GM13976 (cell line): ENCODE measurements at places on chromosomes 5 and 9.

GRCh38 chr9:101593345-101593744 is 1.4 kb downstream of the PPP3R2 start:
- no peak for DNase-seq

GRCh38 chr9:128683340-128684064 is 5.5 kb upstream of the SET start:
- DNase-seq, result peak; percentile 49

GRCh38 chr9:94076557-94076956 is 7.7 kb upstream of the PTPDC1 start:
- DNase-seq, result no peak

- no peak for DNase-seq
These were observed 28.1 kb downstream of the CAMSAP1 start for GRCh38 chr9:135879237-135879601.

DNA sequence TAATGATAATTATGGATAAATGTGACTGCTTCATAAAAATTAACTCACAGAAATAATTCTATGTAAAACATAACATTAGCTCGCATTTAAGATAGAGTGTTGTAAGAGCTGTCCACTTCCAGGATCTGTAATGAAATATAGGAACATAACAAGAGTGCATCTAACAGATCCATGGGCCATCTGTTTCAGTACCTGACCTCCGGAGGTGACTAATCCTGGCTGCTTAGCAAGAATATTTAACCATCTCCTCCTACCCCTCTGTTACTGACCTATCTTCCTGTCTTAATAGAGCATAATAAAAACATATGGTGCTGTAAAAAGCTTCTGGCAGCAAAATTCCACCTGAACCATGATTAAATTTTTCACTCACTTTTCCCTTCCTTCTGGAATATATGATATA is 7.1 kb downstream of the PLCXD3 start:
- DNase-seq, result no peak

DNA sequence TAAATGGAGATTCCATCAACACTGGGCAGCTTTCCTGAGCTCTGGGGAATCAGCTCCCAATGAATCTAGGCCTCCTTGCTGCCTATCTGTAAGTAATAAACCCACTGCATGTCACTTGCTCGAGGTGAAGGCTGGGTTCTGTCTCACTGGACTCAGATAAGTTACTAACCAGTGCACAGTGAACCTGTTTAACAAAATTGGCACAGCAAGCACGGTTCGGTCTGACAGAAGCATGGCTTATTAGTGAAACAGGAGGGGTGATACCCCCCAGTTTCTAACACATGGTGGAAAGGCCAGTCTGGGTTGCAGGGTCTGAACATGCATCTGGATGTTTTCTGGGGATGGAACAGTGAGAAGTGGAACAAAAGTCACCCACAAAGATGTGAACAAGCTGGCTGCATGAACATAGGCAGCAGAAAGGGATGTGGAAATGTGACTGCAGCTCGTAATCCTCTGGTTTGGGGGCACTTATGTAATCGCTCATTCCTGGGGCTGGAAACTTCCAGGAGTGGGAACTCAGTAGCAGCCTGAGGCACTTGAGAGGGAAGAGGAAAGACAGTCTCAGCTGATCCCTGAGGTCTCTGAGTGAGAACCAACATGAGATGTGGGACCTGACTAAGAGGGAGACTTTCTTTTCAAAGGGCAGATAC is 37.7 kb downstream of the UGT3A2 start:
- DNase-seq, result no peak

DNA sequence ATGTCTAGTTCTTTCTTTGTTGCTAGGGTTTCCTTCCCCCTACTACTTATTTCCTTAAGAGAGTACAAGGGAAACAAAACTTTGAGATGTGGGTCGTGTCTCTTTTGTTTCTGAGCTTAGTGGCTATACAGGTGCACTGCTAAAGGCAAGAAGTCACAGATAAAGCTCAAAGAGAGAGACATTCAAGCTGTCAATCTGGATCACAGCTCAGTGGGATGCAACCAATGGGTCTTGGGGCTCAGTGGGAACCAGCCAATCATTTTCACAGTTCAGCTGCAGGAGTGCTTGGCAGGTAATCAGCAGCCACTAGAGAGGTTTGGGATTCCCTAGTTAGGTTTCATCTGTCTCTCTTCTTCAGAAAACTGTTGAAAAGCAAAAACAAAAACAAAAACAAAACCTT is 135.4 kb upstream of the SGCD start:
- no peak for DNase-seq

- DNase-seq, result no peak
These were observed 16.6 kb upstream of the PCDHB2 start for GRCh38 chr5:141077826-141078225.

GRCh38 chr5:127295454-127295853 is 4.9 kb downstream of the MEGF10 start:
- no peak for DNase-seq

DNA sequence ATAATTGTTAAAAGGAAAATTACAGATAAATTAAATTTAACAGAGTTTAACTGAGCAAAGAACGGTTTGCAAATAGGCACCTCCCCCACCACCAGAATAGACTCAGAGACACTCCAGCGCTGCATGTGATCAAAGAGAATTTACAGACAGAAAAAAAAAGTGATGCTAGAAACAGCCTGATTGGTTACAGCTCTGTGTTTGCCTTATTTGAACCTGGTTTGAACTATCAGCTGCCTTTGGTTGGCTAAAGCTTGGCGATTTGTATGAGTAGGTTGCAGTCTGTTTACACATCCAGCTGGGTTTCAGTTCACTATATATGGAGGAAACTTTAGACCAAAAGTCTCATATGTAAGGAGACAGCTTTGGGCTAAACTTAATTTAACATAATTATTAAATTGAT is 249.1 kb downstream of the ENC1 start:
- no peak for DNase-seq

DNA sequence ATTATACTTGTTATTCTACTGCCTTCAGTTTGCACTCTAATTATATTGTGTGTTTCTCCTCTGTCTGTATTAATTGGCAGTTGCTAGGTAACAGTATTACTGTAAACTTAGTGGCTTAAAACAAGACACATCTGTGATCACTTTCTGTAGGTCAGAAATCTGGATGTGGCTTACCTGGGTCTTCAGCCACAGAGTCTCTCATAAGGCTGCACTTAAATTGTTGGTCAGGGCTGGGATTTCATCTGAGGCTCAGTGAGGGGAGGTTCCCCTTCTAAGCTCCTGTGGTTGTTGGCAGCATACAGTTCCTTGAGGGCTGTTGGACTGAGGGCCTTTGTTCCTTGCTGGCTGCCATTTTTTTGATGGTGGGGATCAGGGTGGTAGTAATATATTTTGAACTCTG is 68.8 kb downstream of the SLC44A1 start:
- no peak for DNase-seq

- DNase-seq, result no peak
These were observed 311.4 kb downstream of the TLE4 start for GRCh38 chr9:79883073-79883645.

DNA sequence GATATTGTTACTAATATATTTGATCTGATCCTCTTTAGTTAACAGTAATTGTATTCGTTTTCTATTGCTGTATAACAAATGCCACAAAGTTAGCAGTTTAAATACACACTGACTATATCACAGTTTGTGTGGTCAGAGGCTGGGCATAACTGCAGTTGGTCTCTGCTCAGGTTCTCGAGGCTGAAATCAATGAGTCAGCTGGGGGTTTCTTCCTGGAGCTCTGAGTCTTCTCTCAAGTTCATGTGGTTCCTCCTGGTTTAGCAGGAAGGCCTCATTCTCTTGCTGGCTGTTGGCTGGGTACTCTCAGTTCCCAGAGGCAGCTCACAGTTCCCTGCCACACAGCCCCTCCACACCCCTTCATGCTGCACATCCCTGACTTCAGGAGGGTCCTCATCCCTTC is 20.7 kb downstream of the COL23A1 start:
- no peak for DNase-seq

DNA sequence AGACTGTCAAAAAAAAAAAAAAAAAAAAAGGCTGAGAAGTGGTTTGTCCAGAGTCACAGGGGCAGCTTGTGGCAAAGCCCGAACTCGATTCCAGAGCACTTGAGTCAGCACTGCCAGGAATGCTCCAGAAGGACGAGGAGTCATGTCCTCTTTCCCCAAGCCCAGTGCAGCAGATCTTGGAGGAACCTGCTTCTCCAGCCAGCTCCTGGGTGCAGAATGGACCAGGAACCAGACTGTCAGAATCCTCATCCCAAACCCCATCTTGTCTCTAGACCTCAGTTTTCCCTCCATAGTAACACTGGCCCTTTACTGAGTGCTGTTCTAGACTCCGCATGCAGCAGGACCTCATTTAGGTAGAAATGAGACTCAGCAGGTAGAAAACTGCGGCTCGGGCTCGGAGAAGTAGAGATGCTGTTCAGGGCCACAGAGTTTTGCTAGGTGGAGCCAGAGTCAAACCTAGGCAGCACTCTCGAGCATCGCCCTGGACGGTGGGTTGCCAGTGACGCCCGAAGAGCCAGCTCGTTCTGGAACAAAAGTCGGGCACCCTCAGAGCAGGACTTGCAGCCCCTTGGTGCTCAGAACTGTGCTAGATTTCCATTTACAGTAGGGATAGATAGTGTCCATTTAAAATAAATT is 15.4 kb downstream of the CD74 start:
- no peak for DNase-seq

- no peak for DNase-seq
These were observed 56.5 kb downstream of the RXRA start for GRCh38 chr9:134382733-134383132.

GRCh38 chr5:130092991-130093390 is 188.7 kb downstream of the CHSY3 start:
- no peak for DNase-seq

DNA sequence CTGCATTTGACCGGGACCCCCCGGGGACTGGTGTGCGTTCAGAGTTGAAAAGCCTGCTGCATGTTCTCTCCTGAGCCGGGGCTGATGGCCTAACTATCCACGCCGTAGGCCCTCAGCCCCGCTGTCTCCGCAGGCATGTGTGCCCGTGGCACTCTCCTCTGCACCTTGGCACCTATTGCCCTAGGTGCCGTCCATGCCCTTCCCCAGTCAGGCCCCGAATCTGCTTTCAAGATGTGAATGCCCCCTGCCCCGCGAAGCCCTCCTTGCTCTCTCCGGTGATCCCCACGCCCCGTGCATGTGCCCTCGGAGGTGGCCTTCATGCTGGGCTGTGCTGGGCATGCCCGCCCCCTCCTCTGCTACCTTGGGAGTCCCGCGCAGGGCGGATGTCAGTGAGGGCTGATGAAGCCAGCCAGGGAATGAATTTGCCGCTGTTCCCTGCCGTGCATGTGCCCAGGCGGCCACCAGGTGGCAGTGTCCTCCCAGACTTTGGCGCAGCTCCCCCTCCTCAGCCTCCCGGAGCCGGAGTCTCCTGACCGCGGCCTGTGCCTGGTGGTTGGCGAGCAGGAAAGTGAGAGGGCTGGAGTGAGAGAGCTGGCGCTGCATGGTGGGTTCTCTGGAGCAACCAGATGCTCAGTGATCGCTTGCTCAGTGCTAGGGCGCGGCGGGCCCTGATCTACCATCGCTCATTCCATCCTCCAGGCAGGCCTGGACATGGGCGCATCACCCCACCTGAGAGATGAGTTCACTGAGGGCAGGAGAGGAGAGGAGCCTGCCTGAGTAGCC is 112.9 kb upstream of the LMX1B start:
- DNase-seq, result peak; percentile 88

- no peak for DNase-seq
These were observed 90.7 kb downstream of the MEF2C start for GRCh38 chr5:88792144-88792840.
